Dermis microvascular lymphatic vessel endothelial cell (primary cell): ENCODE measurements at places on chromosomes 2 and 18. TPM values are rescaled to one million over a fixed set of nuclear protein-coding genes. Genes with fewer than 3 reads are reported as not detected.

The ABCA12 gene
- total RNA-seq: not detected in 2 replicates

The MYOM1 gene
- 0.26 and 1.9 TPM in 2 replicates for total RNA-seq

The FMNL2 gene
- total RNA-seq: 29.0 and 37.6 TPM in 2 replicates

The ARHGAP25 gene
- 10.5 and 11.9 TPM in 2 replicates for total RNA-seq

The PPP4R3B gene
- total RNA-seq: 33.6 and 36.9 TPM in 2 replicates

The CRYGA gene
- total RNA-seq: not detected in 2 replicates

The UGT1A3 gene
- not detected in 2 replicates for total RNA-seq

The DSG1 gene
- not detected in 2 replicates for total RNA-seq

The SF3B6 gene
- 106 and 139 TPM in 2 replicates for total RNA-seq

The CTAGE1 gene
- not detected in 2 replicates for total RNA-seq

The C2orf78 gene
- not detected in 2 replicates for total RNA-seq

The KCNK3 gene
- total RNA-seq: not detected in 2 replicates

The KCNG3 gene
- total RNA-seq: not detected in 2 replicates

The ZNF804A gene
- not detected in 2 replicates for total RNA-seq

The TM4SF20 gene
- total RNA-seq: not detected in 2 replicates

The ALK gene
- not detected in 2 replicates for total RNA-seq

The UGT1A10 gene
- total RNA-seq: not detected in 2 replicates

The TWIST2 gene
- 0.38 TPM in 1 of 2 replicates, not detected in the other for total RNA-seq

The ANKRD62 gene
- total RNA-seq: not detected in 2 replicates

The CRACDL gene
- 0.76 and 3.0 TPM in 2 replicates for total RNA-seq

The CAPN14 gene
- total RNA-seq: under 0.01 TPM in 2 replicates

The EPB41L5 gene
- total RNA-seq: 13.2 and 22.5 TPM in 2 replicates

The DYNAP gene
- total RNA-seq: not detected in 2 replicates

The TRIB2 gene
- total RNA-seq: 60.7 and 107 TPM in 2 replicates

The M1AP gene
- not detected in 2 replicates for total RNA-seq

The C1GALT1C1L gene
- total RNA-seq: 0.13 TPM in 1 of 2 replicates, not detected in the other

The PRKAG3 gene
- not detected in 2 replicates for total RNA-seq

The COLEC11 gene
- 0.13 and 0.51 TPM in 2 replicates for total RNA-seq

The NPC1 gene
- 29.5 and 43.1 TPM in 2 replicates for total RNA-seq

The DPP4 gene
- 67.4 and 73.6 TPM in 2 replicates for total RNA-seq

The EFR3B gene
- 0.39 and 0.51 TPM in 2 replicates for total RNA-seq

The DES gene
- not detected in 2 replicates for total RNA-seq

The C18orf54 gene
- 4.2 and 6.9 TPM in 2 replicates for total RNA-seq

The NEU4 gene
- 0.13 TPM in 1 of 2 replicates, not detected in the other for total RNA-seq

The YES1 gene
- total RNA-seq: 149 and 207 TPM in 2 replicates

The CIDEA gene
- total RNA-seq: 1.3 TPM in 1 of 2 replicates, not detected in the other

The SPR gene
- total RNA-seq: 33.9 and 45.8 TPM in 2 replicates

The CFC1 gene
- total RNA-seq: not detected in 2 replicates

The ACMSD gene
- not detected in 2 replicates for total RNA-seq

The CHRNG gene
- total RNA-seq: not detected in 2 replicates

The CXCR1 gene
- not detected in 2 replicates for total RNA-seq

The RAMP1 gene
- total RNA-seq: not detected in 2 replicates

The IHH gene
- under 0.01 TPM in 2 replicates for total RNA-seq

The HOXD13 gene
- under 0.01 TPM in 1 of 2 replicates, not detected in the other for total RNA-seq

The CSRNP3 gene
- 0.13 and 0.38 TPM in 2 replicates for total RNA-seq

The FAM110C gene
- 0.39 and 0.51 TPM in 2 replicates for total RNA-seq
